GM12865 (cell line): ENCODE measurements at places on chromosomes 7 and 10.
A peak's percentile ranks its signal among the peaks of the same experiment; 100 is the strongest.

- DNase-seq, result peak; percentile 60
Observed at GRCh38 chr10:123573236-123574108, 92.7 kb upstream of the GPR26 start.

DNA sequence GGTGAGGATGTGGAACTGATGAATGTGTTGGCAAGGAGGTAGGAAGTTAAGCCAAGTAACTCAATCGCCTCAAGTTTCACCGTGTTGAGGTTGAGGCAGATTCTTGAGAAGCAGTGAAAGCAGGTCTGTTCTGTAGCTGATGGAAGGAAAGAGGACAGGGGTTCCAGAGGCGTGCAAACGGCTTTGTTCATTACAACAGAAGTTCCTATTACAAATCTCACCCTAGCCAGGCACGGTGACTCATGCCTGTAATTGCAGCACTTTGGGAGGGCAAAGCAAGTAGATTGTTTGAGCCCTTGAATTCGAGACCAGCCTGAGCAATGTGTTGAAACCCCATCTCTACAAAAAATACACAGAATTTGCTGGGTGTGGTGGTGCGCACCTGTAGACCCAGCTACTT, 36.9 kb upstream of the PTF1A start:
- no peak for DNase-seq

DNA sequence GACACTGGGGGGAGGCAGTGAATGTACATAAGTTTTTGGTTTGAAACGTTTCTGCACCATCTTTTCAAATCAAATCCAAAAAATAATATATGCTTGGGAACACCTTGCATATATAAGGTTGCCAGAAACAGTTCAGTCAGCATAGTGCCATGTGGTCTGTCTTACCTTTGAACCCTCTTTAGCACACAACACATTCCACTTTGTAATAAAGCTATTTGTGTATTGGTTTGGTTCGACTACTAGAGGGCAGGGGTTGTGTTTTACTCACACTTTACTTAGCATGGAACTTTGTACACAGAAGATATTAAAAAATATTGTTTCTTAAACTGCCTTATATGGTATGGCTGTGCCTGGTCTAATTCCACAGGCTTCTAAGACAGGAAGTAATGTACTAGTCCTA, 43.2 kb downstream of the ALDH18A1 start:
- DNase-seq, result no peak

DNA sequence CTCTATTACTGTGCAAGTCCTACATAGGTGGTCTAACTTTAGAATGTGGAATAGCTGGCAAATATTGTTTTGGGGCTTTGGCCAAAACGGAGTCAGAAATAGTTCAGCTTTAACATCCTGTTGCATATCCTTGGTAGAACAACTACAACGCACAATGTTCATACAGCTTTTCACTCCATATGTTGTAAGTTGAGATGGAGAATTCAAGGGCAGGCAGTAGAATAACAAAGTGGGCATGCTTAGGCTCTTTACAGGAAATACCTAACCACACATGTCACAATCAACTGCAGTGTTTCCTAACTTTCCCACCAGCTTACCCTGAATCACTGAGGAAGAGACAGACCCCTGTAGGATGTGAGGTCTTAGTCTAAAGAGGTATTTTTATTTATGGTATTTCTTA, 122.3 kb downstream of the PPP1R3A start:
- no peak for DNase-seq

DNA sequence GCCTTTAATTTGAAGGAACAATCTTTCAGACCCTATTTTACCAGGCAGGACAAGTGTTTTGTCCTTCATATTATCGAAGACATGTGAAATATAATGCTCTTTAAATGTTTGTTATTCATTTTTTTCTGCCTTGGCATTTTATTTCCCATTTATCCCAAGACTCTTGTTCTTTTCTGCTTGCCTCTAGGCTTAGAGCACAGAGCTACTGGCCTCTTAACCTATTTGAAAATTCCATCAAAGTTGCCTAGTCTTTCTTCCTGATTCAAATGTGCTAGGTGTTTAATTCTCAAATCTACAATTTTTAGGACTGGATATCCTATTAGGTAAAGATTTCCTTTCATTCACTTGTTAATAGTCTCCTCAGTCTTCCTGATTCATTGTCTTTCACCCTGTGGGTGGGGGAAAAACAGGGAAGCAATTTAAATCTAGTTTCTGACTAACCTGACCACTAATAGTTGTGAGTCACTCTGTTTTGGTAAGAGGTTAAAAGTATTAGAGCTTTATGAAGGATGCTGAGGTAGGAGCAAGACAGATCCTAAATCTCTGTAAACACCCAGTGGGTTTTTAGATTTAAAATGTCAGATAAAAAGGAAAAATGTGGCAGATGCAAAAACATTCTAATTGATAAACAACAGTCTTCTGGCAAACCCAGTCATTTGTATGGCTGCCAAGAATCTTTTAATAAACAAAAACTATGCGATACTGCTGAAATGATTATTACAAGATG, 1.5 kb downstream of the LIPK start:
- no peak for DNase-seq

- peak; percentile 85 for DNase-seq
Observed at GRCh38 chr10:119313644-119314043, 106.3 kb downstream of the GRK5 start.

- peak; percentile 20 for DNase-seq
Observed at GRCh38 chr10:77898323-77899079, 28.1 kb downstream of the DLG5 start.

- no peak for DNase-seq
Observed at GRCh38 chr7:85392789-85393188, 205.9 kb upstream of the SEMA3D start.

- DNase-seq, result peak; percentile 90
Observed at GRCh38 chr7:139118234-139118804, 8.8 kb upstream of the ZC3HAV1 start.

GRCh38 chr7:69518705-69519077, 79.6 kb upstream of the AUTS2 start:
- no peak for DNase-seq

GRCh38 chr7:8092140-8092539, 123.5 kb downstream of the GLCCI1 start:
- DNase-seq, result no peak

GRCh38 chr7:92296880-92297445, 51.2 kb downstream of the ANKIB1 start:
- no peak for DNase-seq

GRCh38 chr10:130567436-130567835, 431.2 kb downstream of the GLRX3 start:
- no peak for DNase-seq

DNA sequence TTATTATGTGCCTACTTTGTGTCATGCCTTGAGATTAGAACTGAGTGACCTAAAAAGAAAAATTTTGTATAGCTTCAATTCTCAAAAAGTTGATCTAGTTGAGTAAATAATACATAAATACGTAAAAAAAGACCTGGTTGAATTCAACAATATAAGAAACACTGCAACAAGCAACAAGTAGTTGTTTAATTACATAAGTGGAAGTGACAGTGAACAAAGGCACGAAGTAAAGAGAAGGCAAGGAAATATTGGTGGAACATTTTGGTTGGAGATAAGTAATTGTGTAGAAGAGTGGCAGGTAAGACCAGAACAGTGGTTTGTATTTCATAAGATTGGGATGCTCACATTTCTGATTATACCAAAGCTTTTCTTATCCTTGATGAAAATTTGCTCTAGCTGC, 8.2 kb upstream of the MYPN start:
- DNase-seq, result no peak

DNA sequence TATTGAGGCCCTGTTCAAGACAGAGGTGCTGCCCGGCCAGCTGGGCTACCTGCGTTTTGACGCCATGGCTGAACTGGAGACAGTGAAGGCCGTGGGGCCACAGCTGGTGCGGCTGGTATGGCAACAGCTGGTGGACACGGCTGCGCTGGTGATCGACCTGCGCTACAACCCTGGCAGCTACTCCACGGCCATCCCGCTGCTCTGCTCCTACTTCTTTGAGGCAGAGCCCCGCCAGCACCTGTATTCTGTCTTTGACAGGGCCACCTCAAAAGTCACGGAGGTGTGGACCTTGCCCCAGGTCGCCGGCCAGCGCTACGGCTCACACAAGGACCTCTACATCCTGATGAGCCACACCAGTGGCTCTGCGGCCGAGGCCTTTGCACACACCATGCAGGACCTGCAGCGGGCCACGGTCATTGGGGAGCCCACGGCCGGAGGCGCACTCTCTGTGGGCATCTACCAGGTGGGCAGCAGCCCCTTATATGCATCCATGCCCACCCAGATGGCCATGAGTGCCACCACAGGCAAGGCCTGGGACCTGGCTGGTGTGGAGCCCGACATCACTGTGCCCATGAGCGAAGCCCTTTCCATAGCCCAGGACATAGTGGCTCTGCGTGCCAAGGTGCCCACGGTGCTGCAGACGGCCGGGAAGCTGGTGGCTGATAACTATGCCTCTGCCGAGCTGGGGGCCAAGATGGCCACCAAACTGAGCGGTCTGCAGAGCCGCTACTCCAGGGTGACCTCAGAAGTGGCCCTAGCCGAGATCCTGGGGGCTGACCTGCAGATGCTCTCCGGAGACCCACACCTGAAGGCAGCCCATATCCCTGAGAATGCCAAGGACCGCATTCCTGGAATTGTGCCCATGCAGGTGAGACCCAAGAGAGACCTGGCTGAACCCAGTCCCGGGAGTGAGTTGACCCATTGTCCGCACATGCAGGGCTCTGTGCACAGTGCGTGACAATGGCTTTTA, 2.8 kb downstream of the RBP3 start:
- DNase-seq, result no peak

DNA sequence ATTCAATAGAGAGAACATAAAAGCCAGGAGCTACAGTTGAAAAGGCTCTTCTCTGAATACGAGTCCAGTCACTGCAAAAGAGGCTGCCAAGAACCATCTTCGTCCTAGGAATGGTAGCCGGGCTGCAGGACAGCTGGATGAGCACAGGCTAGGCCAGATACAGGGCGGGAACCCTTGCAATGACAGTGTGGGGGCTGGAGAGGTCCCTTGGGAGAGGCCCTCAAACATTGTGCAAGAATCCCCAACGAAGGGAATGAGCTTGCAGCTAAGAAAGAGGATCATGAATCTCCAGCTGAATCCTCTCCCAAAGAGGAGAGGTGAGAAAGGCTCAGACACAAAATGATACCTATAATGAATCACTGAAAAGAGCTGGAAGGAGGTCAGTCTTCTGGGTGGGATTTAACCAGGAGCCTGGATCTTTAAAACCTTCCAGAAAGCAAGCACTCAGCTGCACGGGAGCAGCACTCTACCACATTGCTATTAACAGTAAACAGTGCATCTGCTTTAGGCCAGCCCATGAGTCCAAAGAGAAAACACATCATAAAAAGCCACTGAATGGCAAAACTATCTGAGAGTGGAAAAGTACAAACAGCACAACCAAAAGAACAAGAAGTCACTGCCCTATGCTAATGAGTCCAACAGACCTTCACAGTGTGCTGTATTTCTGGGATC, 287.9 kb downstream of the TNS3 start:
- DNase-seq, result no peak

DNA sequence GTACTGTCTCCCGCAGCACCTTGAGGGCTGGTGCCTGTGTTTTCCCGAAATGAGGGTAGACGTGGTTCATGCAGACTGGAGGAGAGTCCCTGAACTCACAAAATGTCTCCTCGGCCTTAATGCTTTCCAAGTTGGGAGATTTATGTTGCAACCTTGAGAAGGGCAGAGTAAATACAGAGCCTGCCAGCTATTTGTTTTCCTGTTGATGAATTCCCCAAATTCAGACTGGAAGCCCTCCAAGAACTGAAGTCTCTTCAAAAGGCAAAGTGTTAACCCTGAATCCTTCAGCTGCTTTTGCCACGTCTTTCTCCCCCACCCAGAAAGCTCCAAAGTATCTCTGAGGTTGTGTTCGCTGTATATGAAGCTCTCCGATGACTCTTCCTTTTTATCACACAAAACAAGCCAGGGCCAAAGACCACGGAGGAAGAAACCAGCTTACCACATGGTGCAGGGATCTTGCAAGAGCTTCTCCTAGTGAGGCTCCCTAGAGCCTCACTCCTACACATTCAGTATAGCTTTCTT, 254.7 kb upstream of the NFE2L3 start:
- DNase-seq, result no peak

GRCh38 chr10:129309565-129309964, 157.5 kb upstream of the MGMT start:
- no peak for DNase-seq

GRCh38 chr7:25672496-25672895, 444.2 kb upstream of the NPVF start:
- DNase-seq, result no peak

DNA sequence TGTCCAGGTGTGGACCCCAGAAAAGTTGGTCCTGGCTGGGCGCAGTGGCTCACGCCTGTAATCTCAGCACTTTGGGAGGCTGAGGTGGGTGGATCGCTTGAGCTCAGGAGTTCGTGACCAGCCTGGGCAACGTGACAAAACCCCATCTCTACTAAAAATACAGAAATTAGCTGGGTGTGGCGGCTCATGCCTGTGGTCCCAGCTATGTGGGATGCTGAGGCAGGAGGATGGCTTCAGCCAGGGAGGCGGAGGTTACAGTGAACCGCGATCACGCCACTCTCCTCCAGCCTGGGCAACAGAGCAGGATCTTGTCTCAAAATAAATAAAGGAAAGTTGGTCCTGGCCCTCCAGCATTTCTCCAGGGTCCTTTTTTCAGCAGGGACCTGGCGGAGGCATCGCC, 1.4 kb downstream of the NUDT1 start:
- no peak for DNase-seq

DNA sequence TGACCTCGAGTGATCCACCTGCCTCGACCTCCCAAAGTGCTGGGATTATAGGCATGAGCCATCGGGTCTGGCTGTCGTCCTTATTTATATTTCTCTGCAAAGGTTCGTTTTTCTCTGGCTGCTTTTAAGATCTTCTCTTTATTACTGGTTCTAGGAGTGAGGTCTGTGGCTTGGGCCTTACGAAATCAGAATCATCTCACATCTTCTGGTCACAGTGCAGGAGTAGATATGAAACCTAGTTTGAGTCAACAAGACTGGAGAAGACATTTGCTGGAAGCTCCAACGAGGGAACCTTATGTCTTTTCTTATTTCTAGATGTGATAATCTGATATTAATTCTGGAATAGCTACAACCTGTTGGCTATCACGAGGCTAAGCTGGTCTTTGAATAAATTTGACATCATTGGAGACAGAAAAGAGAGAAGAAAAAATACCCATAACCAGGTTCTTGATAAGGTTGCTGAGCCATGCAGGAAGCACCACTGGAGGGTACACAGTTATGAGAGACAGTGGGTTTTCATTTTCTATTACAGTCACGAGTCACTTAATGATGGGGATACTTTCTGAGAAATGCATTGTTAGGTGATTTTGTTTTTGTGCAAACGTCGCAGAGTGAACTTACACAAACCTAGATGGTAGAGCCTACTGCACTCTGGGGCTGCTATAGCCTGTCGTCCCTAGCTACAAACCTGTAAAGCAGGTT, 25.6 kb upstream of the IL15RA start:
- DNase-seq, result peak; percentile 77

GRCh38 chr10:43735907-43736306, 87.2 kb upstream of the ZNF32 start:
- no peak for DNase-seq

DNA sequence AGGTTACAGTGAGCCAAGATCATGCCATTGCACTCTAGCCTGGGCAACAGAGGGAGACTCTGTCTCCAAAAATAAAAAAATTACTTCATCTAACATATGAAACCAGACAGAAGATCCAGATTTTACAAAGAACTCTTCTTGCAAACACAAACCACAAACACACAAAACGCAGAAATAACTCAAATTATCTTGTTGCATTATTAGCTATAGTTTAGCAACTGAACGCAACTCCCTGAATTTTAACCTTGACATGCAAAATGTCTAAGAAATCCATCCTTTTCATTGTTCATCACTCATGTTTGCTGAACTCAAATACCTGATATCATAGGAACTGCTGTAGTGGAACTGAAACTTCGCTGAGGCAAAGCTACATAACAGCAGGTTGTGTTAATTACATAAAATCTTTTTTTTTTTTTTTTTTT, 64.1 kb downstream of the MICU1 start:
- DNase-seq, result peak; percentile 72
